AG10803 (cell line): ENCODE measurements at places on chromosomes 7 and 10.
A peak's percentile ranks its signal among the peaks of the same experiment; 100 is the strongest.

DNA sequence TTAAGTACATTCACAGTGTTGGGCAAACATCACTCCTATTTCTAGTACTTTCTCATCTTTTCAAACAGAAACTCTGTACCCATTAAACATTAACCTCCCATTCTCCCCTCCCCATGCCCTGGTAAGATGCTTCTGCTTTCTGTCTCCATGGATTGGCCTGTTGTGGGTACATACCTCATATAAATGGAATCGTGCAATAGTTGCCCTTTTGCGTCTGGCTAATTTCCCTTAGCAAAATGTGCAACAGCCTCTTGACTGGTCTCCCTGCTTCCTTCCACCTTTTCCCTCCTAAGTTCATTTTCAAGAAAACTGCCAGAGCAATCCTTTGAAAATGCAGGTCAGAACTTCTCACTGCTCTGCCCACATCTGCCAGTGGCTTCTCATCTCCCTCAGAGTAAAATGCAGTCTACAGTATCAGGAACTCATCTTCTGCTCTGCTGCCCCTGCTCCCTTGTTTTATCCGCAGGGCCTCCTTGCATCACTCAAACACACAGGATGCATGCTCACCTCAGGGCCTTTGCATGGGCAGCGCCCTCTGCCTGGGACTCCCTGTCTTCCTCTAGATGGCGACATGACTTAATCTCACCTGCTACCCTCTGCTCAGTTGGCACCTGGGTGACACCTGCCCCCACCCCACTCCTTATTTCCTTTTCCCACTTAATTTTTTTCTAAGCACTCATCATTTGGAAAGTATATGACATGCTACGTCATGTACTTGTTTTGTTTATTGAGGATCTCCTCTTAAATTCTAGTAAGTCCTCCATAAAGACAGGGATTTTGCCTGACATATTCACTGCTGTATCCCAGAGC, 44.3 kb upstream of the ECHDC3 start:
- DNase-seq = no peak

- DNase-seq = peak; percentile 4
Observed at GRCh38 chr10:9615189-9615588, 1402.5 kb upstream of the CELF2 start.

- no peak for DNase-seq
Observed at GRCh38 chr7:140635816-140636215, 4.8 kb downstream of the DENND2A start.

DNA sequence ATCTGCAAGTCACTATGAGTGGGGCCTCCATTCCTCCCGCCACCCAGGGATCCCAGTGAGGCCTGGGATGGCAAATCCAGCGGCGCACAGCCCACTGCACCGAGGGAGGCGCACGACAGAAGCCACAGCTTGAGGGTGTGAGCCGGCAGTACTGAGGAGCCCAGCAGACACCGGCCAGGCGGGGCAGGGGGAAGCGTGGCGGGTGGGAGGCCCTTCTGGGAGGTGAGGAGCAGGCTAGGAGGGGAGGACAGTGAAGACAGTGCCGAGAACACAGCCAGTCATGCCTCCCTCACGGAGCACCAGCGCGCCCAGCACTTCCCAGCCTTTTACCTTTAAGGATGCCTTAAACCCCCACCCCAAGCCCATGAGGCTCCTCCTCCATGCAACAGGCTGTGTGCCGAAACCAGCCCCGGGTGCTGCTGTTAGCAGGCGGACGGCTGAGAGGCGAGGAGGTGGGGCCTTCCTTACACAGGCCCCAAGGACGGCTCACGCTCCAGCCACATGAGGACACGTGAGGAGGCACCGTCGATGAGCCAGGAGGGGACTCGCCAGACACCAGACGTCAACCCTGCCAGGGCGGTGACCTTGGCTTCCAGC, 258.5 kb downstream of the PTPRN2 start:
- DNase-seq = no peak

DNA sequence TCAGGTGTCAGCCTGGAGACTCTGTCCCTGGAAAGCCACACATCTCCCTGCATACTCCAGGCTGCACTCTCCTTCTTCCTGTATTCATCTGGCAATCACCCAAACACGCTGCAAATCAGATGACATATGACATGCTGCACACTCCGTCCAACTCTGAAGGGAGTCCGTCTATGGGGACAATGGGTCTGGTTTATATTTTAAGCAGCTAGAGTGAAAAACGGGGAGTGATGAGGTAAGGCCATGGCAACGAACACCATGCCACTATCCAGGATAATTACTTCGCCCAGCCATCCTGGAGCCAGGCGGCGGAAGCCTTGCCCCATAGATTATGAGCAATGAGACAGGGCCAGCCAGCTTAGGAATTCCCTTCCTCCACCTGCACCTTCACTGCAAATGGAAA, 140.1 kb downstream of the PLXNA4 start:
- DNase-seq = no peak

- peak; percentile 76 for DNase-seq
Observed at GRCh38 chr10:73110345-73110849, at the start of gene NUDT13. Gene NUDT13 (plus strand): TSS chr10:73110455. CDS start chr10:73114366, 3,911 bp downstream.

GRCh38 chr10:9331583-9332008, 1277.1 kb downstream of the GATA3 start:
- peak; percentile 58 for DNase-seq
